ENCODE measurements at places on chromosomes 7 and 10. TPM values are rescaled to one million over a fixed set of nuclear protein-coding genes. Genes with fewer than 3 reads are reported as not detected.

VWDE gene
- 0.93 TPM for polyA plus RNA-seq

- DNase-seq, result no peak
Observed at GRCh38 chr10:86662186-86663045, 5.9 kb upstream of the LDB3 start.

DNA sequence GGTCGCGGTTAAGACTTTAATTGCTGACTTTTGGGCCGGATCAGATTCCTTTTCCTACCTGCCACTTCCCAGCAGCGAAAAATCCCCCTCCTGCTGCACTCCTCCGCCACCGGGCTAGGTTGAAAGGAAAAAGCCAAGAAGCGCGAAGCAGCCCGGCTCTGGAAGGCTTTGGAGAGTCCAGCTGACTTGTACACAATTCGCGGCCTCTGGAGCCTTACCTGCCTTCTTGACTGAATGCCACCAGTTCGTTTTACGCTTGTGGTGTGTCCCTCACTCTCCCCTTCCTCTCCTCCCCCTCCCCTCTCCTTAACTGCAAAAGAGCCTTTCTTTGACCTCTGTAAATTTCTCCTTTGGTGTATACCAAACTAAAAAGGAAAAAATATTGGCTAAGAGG lies 2.7 kb upstream of the FEZF1 start:
- DNase-seq, result no peak

TMEM273 gene
- 7.4 TPM for polyA plus RNA-seq

DNA sequence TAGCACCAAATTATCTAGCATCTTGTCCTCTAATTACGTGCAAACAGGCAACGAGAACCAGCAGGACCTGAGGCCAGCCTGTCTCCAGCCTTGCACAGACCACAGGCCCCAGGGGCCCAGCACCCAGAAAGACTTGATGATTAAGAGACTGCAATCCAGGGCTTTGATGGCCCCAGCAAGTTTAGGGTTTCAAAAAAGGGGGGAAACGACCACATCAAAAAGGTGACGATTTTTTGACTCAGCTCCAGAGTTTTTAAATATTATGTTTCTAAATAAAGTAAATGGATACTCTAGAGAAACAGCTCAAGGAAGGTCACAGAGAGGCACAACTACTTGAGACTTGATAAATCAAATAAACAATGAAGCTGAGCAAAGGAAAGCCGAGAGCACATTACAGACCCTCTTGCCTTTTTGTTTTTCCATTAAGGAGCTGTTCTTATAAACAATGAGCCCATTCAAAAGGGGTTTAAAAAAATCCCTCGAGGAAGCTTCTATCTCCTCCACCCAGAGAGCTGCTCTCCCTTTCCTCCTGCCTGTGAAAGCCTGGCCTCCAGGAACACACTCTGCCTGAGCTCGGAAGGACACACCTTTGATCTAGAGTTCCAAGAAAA lies 44.1 kb downstream of the GLI3 start:
- no peak for DNase-seq

DNA sequence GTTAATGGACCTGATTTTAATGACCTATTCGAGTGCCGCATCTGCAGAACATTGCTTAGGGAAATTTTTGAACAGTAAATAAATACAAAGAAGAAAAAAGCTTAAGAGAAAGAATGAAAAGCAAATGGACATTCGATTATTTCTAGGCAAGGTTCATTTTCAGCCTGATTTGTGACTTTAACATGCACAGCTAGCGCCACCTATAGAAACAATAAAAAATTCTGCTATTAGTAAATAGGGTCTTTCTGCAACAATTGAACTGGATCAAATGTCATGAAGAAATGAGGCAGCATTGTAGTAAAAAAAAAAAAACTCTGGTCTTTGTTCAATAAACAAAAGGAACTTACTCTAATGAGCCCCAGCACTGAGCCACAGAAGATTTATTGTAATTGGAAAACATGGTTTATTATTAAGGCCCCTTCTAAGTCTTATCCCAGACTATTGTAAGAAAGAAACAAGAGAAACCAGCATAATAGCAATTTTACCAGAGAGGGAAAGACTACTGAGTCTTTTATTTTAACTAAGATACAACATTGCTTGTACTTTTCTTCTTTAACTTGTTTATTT lies 41.4 kb upstream of the GHITM start:
- DNase-seq, result peak; percentile 75

GRCh38 chr10:38605153-38605661 lies 511.1 kb downstream of the ZNF37A start:
- DNase-seq, result no peak

TRIL gene
- polyA plus RNA-seq, result 18.6 TPM

MRC1 gene
- 2.3 TPM for polyA plus RNA-seq

- DNase-seq, result peak; percentile 82
Observed at GRCh38 chr10:77111611-77112550, 525.7 kb downstream of the KCNMA1 start.

GRCh38 chr7:7969306-7970236 lies 975 bp downstream of the GLCCI1 start:
- peak; percentile 79 for DNase-seq

DNA sequence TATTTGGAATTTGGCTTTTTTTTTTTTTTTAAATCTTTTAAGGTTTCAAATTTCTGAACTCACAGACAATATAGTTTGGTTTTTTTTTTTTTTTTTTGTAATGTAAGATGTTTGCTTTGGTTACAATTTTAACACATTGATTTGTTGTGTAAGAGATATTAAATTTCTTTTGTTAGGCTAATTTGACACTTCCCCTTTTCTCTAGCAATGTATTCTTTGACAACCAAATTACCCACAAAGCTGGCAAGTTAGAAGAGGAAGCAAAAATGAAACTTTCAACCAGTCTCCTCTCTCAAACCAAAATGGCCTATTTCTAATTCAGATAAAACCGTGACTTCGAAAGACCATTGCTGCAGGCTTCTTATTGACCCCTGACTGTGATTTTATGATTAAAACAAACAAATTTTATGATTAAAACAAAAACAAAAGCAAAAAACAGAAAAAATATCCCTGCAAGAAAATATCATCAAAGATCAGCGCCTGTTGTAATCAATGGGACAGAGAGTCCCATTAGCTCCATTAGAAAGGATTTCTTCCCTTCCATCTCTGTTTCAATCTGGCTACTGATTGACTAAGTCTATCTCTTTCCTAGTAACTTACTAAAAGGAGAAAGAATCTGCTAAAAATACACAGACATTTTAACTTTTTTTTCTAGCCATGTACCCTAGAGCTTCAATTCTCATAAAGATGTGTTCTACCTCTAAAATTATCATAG lies 489.2 kb downstream of the MDFIC start:
- DNase-seq, result no peak

TSPAN13 gene
- polyA plus RNA-seq, result 49.7 TPM

DNA sequence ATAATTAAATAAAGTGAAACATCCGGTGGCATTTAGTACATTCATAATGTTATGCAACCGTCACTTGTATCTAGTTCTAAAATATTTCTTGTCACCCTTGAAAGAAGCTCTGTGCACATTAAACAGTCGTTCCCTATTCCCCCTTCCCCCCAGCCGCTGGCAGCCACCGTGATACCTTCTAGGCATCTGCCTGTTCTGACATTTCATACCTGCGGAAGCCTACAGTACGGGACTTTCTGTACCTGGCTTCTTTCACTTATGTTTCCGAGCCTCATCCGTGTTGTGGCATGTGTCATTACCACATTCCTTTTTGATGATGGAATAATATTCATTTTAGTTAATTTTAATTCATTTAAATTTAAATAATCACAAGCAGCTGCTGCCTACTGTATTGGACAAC lies 13.9 kb upstream of the SFRP5 start:
- no peak for DNase-seq

- DNase-seq, result no peak
Observed at GRCh38 chr10:110336111-110336721, 31.5 kb upstream of the SMNDC1 start.

- no peak for DNase-seq
Observed at GRCh38 chr7:116405810-116406209, 93.7 kb upstream of the CAV2 start.

DNA sequence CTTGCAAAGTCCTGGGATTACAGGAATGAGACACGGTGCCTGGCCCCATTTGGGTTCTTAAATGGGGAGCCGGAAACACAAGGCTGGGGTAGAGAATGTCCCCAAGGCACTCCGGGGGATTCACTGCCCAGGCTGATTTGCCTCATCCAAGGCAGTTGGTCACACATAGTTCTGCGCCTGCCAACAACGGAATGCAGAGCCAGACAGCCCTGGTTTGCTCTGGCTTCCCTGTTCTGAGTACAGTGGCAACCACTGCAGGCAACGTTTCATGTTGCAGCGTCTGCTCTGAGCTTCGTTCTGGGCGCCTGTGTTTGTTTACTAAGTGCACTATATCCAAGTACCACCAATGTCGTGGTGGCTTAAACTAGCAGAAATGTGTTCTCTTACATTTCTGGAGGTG lies 61.7 kb upstream of the C1QL3 start:
- DNase-seq, result no peak

DENND11 gene
- 13.0 TPM for polyA plus RNA-seq

JAZF1 gene
- polyA plus RNA-seq, result 11.3 TPM

BTBD16 gene
- 0.97 TPM for polyA plus RNA-seq

DNA sequence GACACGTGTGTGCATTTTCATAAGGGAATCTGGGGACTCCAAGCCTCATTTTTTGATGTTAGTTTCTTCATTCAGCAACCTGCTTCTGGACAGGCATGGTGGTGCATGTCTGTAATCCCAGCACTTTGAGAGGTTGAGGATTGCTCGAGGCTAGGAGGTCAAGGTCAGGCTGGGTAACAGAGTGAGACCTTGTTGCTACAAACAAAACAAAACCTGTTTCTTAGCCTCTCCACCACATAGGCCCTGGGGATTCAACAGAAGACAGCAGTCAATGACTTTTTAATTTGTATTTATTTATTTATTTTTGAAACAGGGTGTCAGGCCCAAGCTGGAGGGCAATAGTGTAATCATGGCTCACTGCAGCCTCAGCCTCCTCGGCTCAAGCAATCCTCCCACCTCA lies 6.9 kb upstream of the CYTH3 start:
- DNase-seq, result no peak

DNA sequence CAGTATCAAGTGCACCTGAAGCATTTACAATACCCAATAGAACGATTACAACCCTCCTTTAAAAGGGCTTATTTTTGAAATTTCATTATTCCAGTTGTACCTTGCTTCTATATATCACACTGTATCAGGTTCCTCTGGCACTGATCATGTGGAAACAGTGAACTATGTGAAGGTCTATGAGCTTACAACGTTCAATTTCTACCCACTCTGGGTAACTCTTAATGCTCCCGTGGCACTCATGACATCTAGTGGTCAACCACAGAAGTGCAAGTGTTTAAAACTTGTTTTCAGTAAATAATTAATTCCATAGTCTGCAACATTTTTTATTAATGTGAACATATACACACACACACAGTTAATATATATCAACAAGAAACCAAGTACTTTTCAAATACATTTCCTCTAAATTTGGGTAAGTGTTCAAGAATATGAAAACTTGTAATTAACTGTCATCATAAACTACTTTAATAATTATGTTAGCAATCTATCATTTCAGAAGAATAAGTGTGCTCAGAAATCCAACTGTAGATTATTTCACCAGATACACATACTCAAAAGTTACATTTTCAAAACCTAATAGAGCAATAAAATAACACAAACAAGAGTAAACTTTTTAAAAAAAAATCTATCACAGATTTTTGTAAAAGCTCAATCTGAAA lies 61.0 kb downstream of the MPP7 start:
- peak; percentile 83 for DNase-seq

DNA sequence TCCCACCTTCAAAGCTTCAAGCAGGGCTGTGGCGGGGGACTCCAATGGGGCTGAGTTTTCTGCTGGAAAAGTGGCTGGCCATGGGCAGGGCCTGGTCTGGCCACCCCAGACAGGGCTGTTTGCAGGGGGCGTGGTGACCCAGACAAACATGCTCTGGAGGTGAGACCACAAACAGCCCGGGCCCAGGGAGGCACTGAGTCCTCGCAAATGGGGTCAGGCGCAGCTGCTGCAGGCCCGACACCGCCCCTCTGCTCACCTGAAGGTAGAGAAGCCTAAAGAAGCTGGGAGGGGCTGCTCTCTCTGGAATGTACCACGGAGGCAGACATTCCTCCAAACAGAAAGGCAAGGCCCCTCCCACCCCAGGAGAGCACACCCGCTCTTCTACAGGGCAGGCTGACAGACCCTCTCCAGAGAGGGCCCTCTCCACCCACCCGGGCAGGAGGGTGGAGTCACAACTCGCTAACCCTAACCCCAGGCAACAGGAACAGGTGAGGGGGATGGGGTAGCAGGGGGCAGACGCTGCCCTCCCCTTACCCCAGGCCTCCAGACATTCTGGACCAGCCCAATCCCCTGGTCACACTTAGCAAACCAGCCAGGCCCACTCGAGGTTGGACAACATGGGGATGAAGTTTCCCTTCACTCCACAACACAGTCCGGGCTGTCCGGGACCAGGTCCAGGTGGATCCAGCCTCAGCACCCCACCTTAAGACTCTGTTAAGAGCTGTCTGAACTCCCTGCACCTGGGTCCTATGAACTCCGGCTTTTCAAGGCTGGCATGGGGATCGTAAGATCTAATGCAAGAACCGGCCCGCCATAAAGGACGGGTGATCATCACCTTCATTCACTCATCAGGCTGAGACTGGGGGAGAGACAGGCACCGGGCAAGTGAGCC lies 32.3 kb downstream of the OAT start:
- DNase-seq, result no peak

- DNase-seq, result no peak
Observed at GRCh38 chr7:34042406-34042805, 137.1 kb downstream of the BMPER start.

SPDYE2 gene
- not detected for polyA plus RNA-seq

- DNase-seq, result peak; percentile 85
Observed at GRCh38 chr10:16866541-16867275, 49.5 kb upstream of the RSU1 start.

GRCh38 chr10:113037218-113037617 lies 87.2 kb downstream of the TCF7L2 start:
- DNase-seq, result no peak

DNA sequence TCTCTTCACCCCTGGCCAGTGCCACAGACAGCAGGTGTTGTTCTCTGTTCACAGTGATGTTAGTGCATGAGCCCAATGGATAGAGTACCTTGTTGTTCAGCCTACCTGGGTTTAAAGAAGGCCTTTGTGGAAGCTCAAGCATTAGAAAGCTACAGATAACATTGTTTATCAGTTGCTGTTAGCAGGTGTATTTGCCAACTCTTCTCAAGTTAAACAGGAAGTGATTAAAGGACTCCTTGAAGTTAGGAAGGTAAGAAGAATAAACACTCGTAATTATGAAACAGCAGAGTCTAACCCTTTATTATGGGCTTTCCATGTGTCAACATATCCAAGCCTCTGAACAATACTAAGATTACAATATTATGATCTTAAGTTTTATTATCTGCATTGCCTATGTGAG lies 25.9 kb downstream of the RGR start:
- DNase-seq, result no peak

DNA sequence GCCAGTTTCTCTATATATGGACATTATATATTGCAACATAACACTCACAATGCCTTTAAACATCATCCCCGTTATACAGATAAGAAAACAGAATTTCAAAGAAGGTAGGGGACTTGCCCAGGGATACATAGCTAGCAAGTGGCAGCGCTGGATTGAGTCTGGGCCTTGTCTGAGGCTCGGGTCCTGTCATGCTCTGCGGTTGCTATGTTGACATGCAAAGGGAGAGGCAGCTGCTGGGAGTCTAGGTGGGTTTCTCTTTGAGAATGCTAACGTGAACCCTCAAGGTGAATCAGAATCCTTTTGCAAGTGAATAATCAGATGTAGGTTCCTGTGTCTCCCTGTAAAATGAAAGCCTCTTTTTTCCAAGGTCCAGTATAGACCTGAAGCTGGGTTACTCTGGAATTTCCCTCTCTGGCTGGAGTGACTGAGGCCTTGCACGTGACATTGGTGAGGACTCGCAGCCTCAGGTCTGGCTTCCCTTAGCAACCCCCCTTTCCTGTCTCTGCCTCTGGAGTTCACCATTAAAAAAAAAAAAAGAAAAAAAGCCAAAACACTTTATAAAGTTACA lies 38.9 kb downstream of the TCF7L2 start:
- DNase-seq, result no peak

Measured in brain (organoid and tissue), 16 donors.